ENCODE measurements at places on chromosomes 2 and 18. TPM values are rescaled to one million over a fixed set of nuclear protein-coding genes. Genes with fewer than 3 reads are reported as not detected.

The OSR1 gene
- 11.6 TPM for total RNA-seq

The WDCP gene
- total RNA-seq, result 11.8 TPM

The KCNS3 gene
- 16.9 TPM for total RNA-seq

The L3MBTL4 gene
- total RNA-seq, result 8.7 TPM

The VAMP5 gene
- total RNA-seq, result 71.2 TPM

The ANKRD30B gene
- 17.2 TPM for total RNA-seq

The PTH2R gene
- 0.45 TPM for total RNA-seq

The SCYGR4 gene
- not detected for total RNA-seq

The TUBB8B gene
- not detected for total RNA-seq

The DPYSL5 gene
- total RNA-seq, result not detected

The SERPINB3 gene
- total RNA-seq, result not detected

The GPR45 gene
- not detected for total RNA-seq

The DNAJB2 gene
- 120 TPM for total RNA-seq

The SKA1 gene
- 0.36 TPM for total RNA-seq

The ALPG gene
- not detected for total RNA-seq

The HOXD12 gene
- total RNA-seq, result not detected

The GAL3ST2 gene
- total RNA-seq, result not detected

The RIF1 gene
- total RNA-seq, result 70.8 TPM

The GEN1 gene
- 3.4 TPM for total RNA-seq

The GDF7 gene
- 7.6 TPM for total RNA-seq

The NEB gene
- 2.2 TPM for total RNA-seq

The STRADB gene
- 44.6 TPM for total RNA-seq

The SULT1C4 gene
- 12.5 TPM for total RNA-seq

All from sciatic nerve (tissue), 2 donors.